ENCODE measurements at places on chromosomes 12 and 14. TPM values are rescaled to one million over a fixed set of nuclear protein-coding genes. Genes with fewer than 3 reads are reported as not detected.

OASL gene
- polyA plus RNA-seq = 0.42 TPM

KLRD1 gene
- polyA plus RNA-seq = 0.52 TPM

CCDC38 gene
- polyA plus RNA-seq = not detected

RASSF9 gene
- polyA plus RNA-seq = 0.04 TPM

AQP6 gene
- polyA plus RNA-seq = not detected

TRIM9 gene
- 15.9 TPM for polyA plus RNA-seq

KSR2 gene
- 3.0 TPM for polyA plus RNA-seq

APOF gene
- polyA plus RNA-seq = not detected

FGF23 gene
- polyA plus RNA-seq = not detected

FOXN4 gene
- 0.14 TPM for polyA plus RNA-seq
